ENCODE measurements at places on chromosomes 3 and 15. TPM values are rescaled to one million over a fixed set of nuclear protein-coding genes. Genes with fewer than 3 reads are reported as not detected.

DNA sequence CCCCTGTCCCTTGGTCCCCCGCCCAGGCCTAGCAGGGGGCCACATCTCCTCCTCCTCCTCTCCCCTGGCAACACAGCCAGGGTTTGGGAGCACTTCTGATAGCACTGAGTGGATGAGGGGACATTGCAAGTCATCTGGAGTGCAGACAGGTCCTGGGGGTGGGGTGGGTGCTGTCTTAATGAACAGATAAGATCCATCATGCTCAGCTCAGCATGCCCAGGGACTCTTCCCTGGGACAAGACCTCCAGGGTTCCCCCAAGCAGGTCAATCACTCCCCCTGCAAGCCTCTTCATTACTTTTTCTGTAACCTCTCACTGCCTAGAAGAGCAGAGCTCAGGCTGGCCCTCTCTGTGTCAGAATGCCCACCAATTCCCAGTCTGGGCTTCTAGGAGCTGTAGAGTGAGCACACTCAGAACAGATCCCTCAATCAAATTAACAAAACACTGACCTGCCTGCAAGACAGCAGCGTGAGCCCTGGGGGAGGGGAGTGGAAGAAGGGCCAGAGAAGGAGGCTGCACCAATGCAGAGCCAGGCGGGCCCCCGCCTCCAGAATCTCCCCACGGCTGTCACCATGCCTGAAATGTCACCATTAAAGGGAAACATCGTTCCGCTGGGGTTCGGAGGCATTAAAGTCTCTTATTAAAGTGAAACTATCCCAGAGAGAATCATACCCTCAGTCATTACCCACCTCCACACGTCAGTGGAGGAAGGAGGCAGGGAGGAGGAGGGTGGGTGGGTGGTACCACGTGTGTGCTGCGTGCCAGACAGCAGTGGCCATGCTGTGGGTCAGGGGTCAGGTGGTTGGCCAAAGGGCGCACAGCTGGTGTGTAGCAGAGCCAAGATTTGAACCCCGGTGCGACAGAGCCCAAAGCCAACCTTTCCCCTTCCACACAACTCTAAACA lies 114.7 kb upstream of the LINGO1 start:
- no peak for DNase-seq

- no peak for DNase-seq
These were observed 58.6 kb upstream of the TPM1 start for GRCh38 chr15:62983956-62984355.

DNA sequence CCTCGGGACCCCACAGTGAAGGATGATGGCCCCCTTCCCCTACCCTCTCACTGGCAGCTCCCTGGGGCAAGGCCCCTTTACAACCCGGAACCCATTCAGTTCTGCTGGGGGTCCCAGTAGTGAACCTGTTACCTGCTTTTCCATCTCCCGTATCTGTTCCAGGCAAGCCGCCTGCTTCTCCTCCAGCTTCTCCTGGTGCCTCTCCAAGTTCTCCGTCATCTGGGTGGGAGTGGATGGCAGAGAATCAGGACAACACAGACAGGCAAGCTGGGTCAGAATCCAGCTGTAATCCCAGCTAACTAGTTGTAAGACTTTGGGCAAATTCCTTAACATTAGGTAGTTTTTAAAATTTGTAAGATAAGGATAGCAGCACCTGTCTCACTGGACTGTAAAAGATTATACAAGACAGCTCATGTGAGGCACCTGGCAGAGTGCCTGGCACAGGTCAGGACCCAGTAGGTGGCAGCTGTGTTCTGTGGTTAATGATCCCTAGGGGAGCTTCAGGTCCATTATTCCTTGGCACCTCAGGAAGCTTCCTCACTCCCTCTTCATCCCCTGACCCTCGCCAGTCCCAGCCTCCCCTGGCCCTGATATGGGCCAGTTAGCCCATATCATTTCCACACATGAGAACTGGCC lies 6.4 kb upstream of the ANKRD63 start:
- DNase-seq = no peak

GRCh38 chr15:43169888-43170287 lies 15.3 kb upstream of the CCNDBP1 start:
- no peak for DNase-seq

- DNase-seq = no peak
These were observed 209.5 kb upstream of the SUCLG2 start for GRCh38 chr3:67863869-67864268.

GRCh38 chr3:31064021-31064420 lies 169.6 kb upstream of the GADL1 start:
- DNase-seq = no peak

SCAMP5 gene
- polyA plus RNA-seq = 28.0 TPM

WDR93 gene
- 2.0 TPM for polyA plus RNA-seq

GRCh38 chr3:104887069-104887468 lies 479.6 kb upstream of the ALCAM start:
- DNase-seq = no peak

DNA sequence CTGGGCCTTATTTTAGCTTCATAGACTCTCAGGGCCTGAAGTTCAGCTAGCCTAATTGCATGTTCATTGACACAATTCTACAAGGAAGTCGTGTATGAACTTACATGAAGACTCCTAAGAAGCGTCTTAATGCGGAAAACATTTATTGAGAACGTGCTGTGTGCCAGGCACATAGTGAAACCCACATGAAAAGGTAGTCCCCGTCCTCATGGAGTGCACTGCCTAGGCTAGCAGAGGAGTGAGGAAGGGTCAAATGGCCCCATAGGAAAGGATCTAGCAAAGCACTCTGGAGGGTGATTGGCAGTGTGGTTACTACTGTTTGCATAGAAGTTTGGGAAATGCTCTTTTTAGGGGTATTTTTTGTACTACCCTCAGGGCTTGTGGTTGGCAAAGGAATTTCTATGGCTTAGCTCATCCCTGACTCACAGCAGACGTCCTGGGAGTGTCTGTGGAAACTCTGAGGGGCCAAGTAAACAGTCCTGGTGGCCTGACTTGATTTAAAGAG lies 854 bp upstream of the NPTN start:
- DNase-seq = no peak

GRCh38 chr3:53702776-53703530 lies 143.3 kb downstream of the CHDH start:
- DNase-seq = no peak

DNA sequence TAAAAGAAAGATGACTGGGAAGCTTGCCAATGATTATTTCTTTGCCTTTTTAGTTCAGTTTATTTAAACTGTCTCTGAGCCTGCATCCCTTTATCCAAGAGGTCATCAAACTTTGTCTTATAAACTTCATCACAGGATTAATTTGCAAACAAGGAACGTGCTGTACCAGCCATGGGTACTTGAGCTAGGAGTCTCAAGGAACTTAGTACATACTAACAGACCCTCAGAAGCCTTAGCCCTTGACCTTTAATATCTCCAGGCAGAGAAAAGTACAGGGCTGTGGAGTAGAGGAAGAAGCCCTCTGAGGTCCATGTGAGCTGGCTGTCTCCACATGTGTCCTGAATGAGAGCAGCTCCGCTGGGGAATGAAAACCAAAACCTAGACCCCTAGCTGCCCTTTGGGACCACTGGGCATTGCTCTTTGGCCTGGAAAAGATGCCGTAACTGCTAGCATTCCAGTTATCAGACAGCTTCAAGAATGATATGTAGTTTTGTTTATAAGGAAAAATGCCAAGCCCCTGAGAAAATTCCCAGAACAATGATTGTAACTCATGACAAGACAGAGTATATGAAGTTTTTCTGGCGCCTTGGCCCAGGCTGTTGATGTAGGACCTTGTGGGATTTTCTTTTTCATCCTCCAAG lies 92.1 kb downstream of the ASB7 start:
- DNase-seq = no peak

RNF168 gene
- 14.1 TPM for polyA plus RNA-seq

DNA sequence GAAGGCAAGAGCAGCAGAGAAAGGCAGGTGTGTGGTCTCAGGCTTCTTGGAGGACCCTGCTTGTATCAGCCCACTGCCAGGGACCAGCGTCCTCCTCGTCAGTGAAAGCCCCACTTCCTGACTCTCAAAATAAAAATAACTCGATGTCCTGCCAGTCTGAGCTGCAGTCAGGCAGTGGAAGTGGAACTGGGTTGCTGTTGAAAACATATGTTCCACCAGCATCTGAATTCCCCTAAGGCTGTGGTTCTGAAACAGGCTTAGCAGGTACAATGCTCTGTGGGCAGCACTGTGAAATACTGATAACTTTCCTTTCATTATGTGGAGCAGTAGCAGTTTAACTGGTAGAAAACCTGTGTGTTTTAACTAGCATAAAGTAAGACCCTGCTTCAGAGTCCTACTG lies 121.6 kb upstream of the EIF1B start:
- no peak for DNase-seq

GRCh38 chr3:102258666-102259227 lies 176.1 kb upstream of the ZPLD1 start:
- DNase-seq = no peak

DNA sequence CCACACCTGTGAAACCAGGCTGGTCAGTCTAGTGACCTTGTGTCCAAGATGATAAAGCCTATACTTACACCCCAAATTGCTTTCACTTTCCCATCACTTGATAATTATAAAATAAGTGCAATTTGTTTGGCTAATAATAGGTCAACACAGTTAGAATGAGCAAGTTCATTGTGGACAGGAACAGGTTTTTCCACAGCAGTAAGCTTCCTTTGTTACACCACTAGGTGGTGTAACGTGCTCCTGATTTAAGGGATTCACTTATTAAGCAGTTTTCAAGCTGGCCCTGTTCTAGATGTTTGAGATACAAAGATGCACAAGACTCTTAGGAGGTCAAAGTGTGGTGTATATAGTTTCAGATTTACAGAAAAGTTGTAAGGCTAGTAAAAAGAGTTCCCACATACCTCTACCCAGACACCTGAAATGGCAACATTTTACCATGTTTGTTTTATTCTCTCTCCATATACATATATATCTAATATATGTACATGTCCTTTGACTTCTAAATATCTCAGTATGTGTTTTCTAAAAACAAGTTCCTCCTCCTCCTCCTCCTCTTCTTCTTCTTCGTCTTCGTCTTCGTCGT lies 6.8 kb upstream of the MFSD1 start:
- DNase-seq = no peak

DNA sequence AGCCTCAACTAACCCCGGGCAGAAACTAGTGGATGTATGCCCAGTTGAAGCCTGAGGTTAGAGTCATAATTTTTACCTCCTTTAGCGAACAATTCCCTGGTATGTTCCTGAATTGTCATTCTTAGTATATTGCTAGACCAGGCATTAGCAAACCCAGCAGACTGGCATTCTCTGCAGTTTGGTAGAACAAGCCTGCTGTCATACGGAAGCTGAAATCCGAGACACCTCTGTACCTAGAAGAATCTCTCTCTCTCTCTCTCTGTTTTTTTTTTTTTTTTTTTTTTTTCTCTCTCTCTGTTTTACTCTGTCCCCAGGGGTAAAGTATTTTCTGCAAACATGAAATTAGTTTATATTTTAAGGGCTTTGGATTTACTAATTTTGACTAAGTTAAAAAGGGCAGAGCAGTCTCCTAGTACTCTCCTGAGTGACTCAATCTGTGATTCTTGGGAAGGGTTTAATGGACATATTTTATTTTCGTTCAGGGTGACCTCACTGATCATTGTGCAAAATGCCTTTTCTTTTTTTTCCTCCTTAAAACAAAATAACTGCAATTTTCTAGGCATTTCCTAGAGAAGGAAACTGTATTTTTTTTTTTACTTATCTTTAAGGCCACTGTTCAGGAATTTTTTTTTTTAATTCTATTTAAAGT lies 133.6 kb upstream of the ICE2 start:
- no peak for DNase-seq

All from right lung (tissue), 10 donors.